ENCODE measurements at places on chromosomes 4 and X. TPM values are rescaled to one million over a fixed set of nuclear protein-coding genes. Genes with fewer than 3 reads are reported as not detected.

Gene FOXR2
- polyA plus RNA-seq, result not detected

Gene PDE6B
- 16.0 TPM for polyA plus RNA-seq

Gene RRH
- polyA plus RNA-seq, result not detected

Gene KIAA1210
- polyA plus RNA-seq, result not detected

- peaks cover 8% of the 10 kb centered on the region for H3K36me3 ChIP-seq
- DNase-seq, result no peak
- no peak overlapping the region for H3K27ac ChIP-seq
- no peaks in the 10 kb centered on the region for H3K27me3 ChIP-seq
- no peak overlapping the region for H3K4me3 ChIP-seq
- no peaks in the 10 kb centered on the region for H3K4me1 ChIP-seq
Measured at GRCh38 chr4:98421111-98421510, 159.9 kb downstream of the RAP1GDS1 start.

DNA sequence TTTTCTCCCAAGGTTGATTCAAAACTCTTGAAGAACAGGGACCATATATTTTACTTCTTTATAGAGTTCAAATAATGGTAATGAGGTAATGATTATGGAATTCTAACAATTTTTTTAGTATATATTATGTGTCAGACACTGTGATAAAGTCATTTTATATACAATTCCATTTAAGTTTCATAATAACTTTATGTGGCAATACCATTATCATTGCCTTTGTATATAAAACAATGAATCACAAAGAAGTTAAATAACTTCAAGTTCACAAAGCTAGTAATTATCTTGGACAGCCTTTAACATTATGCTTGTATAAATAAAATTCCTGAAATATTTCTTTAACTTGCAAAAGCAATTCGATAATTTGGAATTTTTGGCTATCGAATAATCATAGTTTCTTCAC lies 20.6 kb downstream of the MAGEC1 start:
- H3K27ac ChIP-seq, result no peak overlapping the region
- no peak overlapping the region for H3K4me3 ChIP-seq
- DNase-seq, result no peak
- H3K27me3 ChIP-seq, result no peaks in the 10 kb centered on the region

DNA sequence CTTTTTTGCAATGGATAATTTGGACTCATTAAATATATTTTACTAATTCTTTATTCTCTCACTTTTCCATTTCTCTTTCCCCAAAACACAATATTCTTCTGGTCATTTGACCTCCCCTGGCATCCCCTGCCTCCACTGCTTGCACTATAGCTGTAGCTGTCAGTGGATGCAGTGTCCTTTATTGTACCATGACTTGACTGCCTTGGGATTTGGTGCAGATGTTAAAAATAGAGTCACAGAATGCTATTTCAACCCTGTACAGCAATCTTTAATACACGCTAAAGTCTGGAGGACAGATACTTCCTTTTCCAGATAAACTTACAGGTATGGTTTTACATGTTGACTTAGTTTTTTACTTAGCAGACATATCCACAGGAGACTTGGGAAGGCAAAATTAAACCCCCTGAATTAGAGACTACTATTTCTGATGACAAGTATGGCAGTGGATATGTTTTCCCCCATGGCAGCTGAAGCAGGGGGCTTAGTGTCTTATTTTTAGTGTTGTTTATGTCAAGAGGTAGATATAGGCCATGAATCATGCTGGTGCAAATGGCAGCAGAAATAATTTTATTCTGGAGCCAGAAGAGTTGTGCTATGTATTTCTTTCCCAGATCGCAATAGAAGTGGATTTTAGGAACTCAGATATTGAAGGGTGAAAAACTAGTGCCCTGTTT lies 461.4 kb downstream of the NAF1 start:
- no peaks in the 10 kb centered on the region for H3K4me1 ChIP-seq
- no peak for DNase-seq
- H3K27me3 ChIP-seq, result no peaks in the 10 kb centered on the region
- no peak overlapping the region for H3K4me3 ChIP-seq
- no peaks in the 10 kb centered on the region for H3K36me3 ChIP-seq
- H3K27ac ChIP-seq, result no peak overlapping the region

GRCh38 chr4:26985873-26986272 lies 125.2 kb downstream of the STIM2 start:
- H3K27me3 ChIP-seq, result no peaks in the 10 kb centered on the region
- H3K27ac ChIP-seq, result no peak overlapping the region
- peak; percentile 60 for DNase-seq
- H3K36me3 ChIP-seq, result peaks cover 3% of the 10 kb centered on the region

DNA sequence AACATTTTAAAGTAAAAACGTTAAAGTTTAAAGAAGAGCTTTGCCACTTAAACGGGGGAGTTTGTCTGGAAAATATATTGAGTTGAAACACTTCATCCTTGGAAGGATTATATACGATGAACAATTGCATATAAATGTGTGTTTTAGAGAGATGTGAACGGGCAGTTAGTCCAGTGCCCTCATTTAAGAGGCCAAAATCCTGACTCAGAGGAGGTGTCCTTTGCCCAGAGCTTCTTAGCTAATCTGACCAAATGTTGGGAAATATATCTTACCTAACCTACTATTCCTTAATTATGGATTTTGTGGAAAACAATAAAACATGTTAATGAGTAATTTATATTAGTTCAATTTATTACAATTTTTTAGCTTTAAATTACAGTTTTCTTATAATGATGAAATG lies 327.2 kb upstream of the DIPK2B start:
- no peak overlapping the region for H3K4me3 ChIP-seq
- no peak overlapping the region for H3K27ac ChIP-seq
- no peaks in the 10 kb centered on the region for H3K27me3 ChIP-seq
- H3K4me1 ChIP-seq, result no peaks in the 10 kb centered on the region
- H3K36me3 ChIP-seq, result no peaks in the 10 kb centered on the region
- DNase-seq, result no peak

DNA sequence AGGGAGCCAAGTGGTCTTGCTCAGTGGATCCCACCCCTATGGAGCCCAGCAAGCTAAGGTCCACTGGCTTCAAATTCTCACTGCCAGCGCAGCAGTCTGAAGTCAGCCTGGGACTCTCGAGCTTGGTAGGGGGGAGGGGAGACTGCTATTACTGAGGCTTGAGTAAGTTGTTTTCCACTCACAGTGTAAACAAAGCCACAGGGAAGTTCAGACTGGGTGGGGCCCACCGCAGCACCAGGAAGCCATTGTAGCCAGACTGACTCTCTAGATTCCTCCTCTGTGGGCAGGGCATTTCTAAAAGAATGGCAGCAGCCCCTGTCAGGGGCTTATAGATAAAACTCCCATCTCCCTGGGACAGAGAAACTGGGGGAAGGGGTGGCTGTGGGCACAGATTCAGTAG lies 721.0 kb upstream of the NDST4 start:
- no peak overlapping the region for H3K4me3 ChIP-seq
- H3K36me3 ChIP-seq, result no peaks in the 10 kb centered on the region
- no peak for DNase-seq
- no peaks in the 10 kb centered on the region for H3K4me1 ChIP-seq
- no peaks in the 10 kb centered on the region for H3K27me3 ChIP-seq
- H3K27ac ChIP-seq, result no peak overlapping the region

GRCh38 chrX:96578781-96579180 lies 105.9 kb upstream of the DIAPH2 start:
- no peak overlapping the region for H3K4me3 ChIP-seq
- H3K27me3 ChIP-seq, result no peaks in the 10 kb centered on the region
- DNase-seq, result no peak
- no peaks in the 10 kb centered on the region for H3K36me3 ChIP-seq

DNA sequence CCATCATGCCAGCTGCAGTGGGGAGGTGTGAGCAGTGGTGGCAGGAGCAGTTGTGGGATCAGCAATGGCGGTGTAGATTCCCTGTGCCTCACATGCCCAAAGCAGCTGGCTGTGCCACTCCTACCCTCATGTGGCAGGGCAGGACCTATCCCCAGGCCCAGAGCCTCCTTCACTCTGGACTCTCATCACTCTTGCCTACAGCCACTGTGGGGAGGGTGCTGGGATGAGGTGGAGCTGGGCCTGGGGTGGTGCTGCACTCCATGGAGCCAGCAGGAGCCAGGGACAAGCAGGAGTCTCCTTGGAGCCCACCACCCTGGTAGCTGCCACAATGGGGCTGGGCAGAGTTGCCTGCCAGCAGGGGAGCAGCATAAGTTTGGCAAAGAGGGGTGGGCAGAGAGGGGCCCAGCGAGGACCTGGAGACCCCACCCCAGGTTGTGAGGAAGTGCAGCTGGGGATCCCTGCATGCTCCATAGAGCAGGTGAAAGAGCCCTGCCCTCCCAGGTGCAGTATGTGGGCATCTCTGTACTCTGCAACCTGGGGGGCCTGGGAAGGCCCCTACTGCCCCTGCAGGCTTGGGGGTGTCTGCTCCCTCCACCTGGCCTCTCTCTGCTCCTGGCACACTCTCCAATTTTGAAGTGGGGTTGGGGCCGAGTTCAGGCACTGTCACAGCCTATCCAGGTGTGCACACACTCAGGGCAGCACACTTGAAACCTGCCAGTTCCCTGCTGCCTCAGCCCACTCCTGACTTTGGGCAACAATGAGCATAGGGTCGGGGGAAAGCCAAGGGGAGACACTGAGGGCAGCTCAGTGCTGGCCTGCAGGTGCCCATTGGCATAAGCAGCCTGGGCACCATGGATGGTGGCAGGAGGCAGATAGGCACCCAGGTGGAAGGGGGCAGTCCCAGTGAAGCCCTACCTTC lies 74.0 kb upstream of the INTU start:
- no peaks in the 10 kb centered on the region for H3K36me3 ChIP-seq
- no peak overlapping the region for H3K4me3 ChIP-seq
- DNase-seq, result no peak
- no peaks in the 10 kb centered on the region for H3K4me1 ChIP-seq
- no peaks in the 10 kb centered on the region for H3K27me3 ChIP-seq

- peaks cover 46% of the 10 kb centered on the region for H3K4me1 ChIP-seq
- H3K27ac ChIP-seq, result no peak overlapping the region
- H3K36me3 ChIP-seq, result no peaks in the 10 kb centered on the region
- no peak overlapping the region for H3K4me3 ChIP-seq
- no peaks in the 10 kb centered on the region for H3K27me3 ChIP-seq
- no peak for DNase-seq
Measured at GRCh38 chr4:48694824-48695223, 85.3 kb downstream of the FRYL start.

DNA sequence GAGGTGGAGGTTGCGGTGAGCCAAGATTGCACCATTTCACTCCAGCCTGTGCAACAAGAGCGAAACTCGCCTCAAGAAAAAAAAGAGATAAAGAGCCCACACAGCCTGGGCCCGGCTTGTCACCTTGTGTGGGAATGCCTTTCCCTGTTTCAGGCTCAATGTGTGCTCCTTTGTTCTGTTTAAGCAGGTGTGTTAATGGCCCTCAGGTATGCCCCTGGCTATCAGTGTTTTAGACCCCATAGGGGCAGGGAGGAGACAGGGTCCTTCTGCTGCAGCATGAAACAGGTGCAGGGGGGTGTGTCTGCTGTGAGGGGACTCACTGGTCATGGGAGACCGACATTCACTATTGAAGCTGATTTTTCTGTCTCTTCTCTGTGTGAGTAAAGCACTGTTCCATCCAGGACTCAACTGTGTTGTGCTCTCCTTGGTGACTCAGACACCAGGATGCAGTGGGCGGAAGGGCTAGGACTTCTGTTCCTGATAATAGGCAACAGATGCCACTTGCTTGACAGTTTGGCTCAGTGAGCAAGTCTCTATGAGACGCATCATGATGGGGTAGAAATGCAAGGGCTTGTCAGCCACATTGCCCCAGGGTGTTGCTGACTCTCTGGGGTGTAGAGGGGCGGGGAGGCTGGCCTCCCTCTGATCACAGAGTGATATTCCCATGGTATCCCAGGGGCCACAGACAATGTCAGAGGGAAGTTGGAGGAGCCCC lies 15.6 kb upstream of the LAP3 start:
- no peaks in the 10 kb centered on the region for H3K4me1 ChIP-seq
- H3K36me3 ChIP-seq, result no peaks in the 10 kb centered on the region
- no peak for DNase-seq
- H3K27me3 ChIP-seq, result no peaks in the 10 kb centered on the region
- no peak overlapping the region for H3K4me3 ChIP-seq

- H3K4me3 ChIP-seq, result no peak overlapping the region
- no peaks in the 10 kb centered on the region for H3K27me3 ChIP-seq
- H3K27ac ChIP-seq, result no peak overlapping the region
- no peak for DNase-seq
Measured at GRCh38 chr4:8289956-8290700, 20.6 kb downstream of the HTRA3 start.

DNA sequence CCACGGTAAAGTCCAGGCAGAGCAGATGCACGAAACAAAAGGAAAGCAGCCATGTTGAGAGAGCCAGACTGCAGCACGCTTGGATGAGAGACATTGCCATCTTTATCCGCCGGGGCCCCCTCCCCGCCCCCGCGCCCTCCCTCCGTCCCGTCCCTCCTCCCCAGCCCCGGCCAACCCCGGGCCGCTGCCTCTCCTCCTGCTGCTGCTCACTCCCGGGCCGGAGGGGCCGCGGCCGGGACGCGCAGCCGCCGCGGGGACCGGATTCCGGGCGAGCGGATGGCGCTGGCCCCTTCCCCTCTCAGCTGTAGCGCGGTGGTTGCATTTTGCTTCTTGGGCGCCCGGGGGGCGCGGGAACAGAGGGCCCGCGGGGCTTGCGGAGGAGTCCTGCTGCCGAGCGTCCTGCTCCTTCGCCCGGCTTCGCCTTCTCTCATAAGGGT lies 542 bp downstream of the RNF150 start:
- H3K4me3 ChIP-seq, result peak overlapping the region; percentile 9
- H3K27ac ChIP-seq, result no peak overlapping the region
- no peaks in the 10 kb centered on the region for H3K27me3 ChIP-seq
- H3K36me3 ChIP-seq, result no peaks in the 10 kb centered on the region

- H3K27ac ChIP-seq, result no peak overlapping the region
- H3K27me3 ChIP-seq, result no peaks in the 10 kb centered on the region
- H3K36me3 ChIP-seq, result no peaks in the 10 kb centered on the region
- DNase-seq, result no peak
Measured at GRCh38 chr4:125116431-125116830, 198.3 kb upstream of the FAT4 start.

DNA sequence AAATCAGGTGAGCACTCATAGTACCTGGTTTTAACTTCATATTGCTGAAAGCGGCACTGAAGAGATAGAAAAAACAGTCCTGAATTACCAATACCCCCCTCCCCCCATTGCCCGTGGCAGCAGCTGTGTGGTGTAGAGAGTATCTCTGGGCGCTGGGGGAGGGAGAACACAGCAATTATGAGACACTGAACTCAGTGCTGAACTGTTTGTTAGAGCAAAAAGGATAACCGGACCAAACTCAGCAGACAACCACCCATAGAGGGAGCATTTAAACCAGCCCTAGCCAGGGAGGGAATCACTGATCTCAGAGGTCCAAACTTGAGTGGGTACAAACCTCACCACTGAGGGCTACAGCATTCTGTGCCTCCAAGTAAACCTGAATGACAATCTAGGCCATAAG lies 457.4 kb upstream of the TEX13C start:
- H3K27ac ChIP-seq, result no peak overlapping the region
- no peaks in the 10 kb centered on the region for H3K36me3 ChIP-seq
- no peaks in the 10 kb centered on the region for H3K27me3 ChIP-seq
- no peak overlapping the region for H3K4me3 ChIP-seq
- H3K4me1 ChIP-seq, result no peaks in the 10 kb centered on the region

Data from CD4-positive, alpha-beta memory T cell (primary cell).